ENCODE measurements at places on chromosomes 2 and 18. TPM values are rescaled to one million over a fixed set of nuclear protein-coding genes. Genes with fewer than 3 reads are reported as not detected.

Gene DIS3L2
- total RNA-seq: 35.5 TPM

Gene DHRS9
- total RNA-seq: 202 TPM

Gene ORC2
- total RNA-seq: 25.5 TPM

Gene EFHD1
- 2.7 TPM for total RNA-seq

Gene LINC00305
- total RNA-seq: not detected

Gene PAPOLG
- 9.3 TPM for total RNA-seq

Gene DSEL
- total RNA-seq: 0.76 TPM

Gene HOXD11
- total RNA-seq: 4.2 TPM

Gene FAM161A
- total RNA-seq: 1.2 TPM

Gene GNLY
- total RNA-seq: 11.8 TPM

Gene GALR1
- total RNA-seq: 0.46 TPM

Gene NEMP2
- 3.1 TPM for total RNA-seq

Gene TUBB8B
- not detected for total RNA-seq

Gene SERPINB8
- 37.8 TPM for total RNA-seq

Gene FRZB
- total RNA-seq: 20.5 TPM

Gene SETBP1
- 21.2 TPM for total RNA-seq

Gene ATP8B1
- total RNA-seq: 387 TPM

Gene SAG
- total RNA-seq: not detected

Gene SERPINB13
- not detected for total RNA-seq

Gene RIOK3
- total RNA-seq: 181 TPM

Gene CFAP221
- total RNA-seq: not detected
